ENCODE measurements at places on chromosomes 2 and 18. TPM values are rescaled to one million over a fixed set of nuclear protein-coding genes. Genes with fewer than 3 reads are reported as not detected.

Gene SLC35F6
- 80.8 TPM for total RNA-seq

Gene ADGRF3
- total RNA-seq = 0.09 TPM

Gene UGT1A3
- not detected for total RNA-seq

Gene OBSL1
- 90.4 TPM for total RNA-seq

Gene RIF1
- total RNA-seq = 122 TPM

Gene MC4R
- total RNA-seq = not detected

Gene FBXO36
- total RNA-seq = 1.6 TPM

Gene PROKR1
- total RNA-seq = not detected

Gene CCDC93
- 23.9 TPM for total RNA-seq

Gene KYNU
- 1.3 TPM for total RNA-seq

Gene PDE1A
- total RNA-seq = 34.9 TPM

Gene GPR55
- under 0.01 TPM for total RNA-seq

Gene AKAIN1
- not detected for total RNA-seq

Gene GLI2
- total RNA-seq = 5.3 TPM

Gene GAL3ST2
- 0.25 TPM for total RNA-seq

Gene SLC4A3
- total RNA-seq = 14.7 TPM

Gene KLHL30
- 0.33 TPM for total RNA-seq

Gene TYMS
- total RNA-seq = 1.1 TPM

Gene C1GALT1C1L
- 0.36 TPM for total RNA-seq

Gene SNORC
- 0.72 TPM for total RNA-seq

Gene GCKR
- total RNA-seq = 4.5 TPM

Gene SLC11A1
- total RNA-seq = 0.09 TPM

Gene SNRPD1
- 78.2 TPM for total RNA-seq

Gene PLCD4
- 1.2 TPM for total RNA-seq

Gene HK2
- 20.0 TPM for total RNA-seq

Gene RESP18
- total RNA-seq = not detected

Gene LAMA3
- total RNA-seq = 15.7 TPM

Gene DSC3
- 0.09 TPM for total RNA-seq

Gene TTC31
- total RNA-seq = 10.4 TPM

Gene SMAD7
- total RNA-seq = 27.2 TPM

Gene LOXL3
- total RNA-seq = 11.9 TPM

Gene COL6A3
- 1,372 TPM for total RNA-seq

Gene OTOS
- total RNA-seq = not detected

Gene CRYBA2
- total RNA-seq = not detected

Gene NUP35
- total RNA-seq = 22.3 TPM

Gene XDH
- total RNA-seq = 3.1 TPM

Gene UGT1A5
- not detected for total RNA-seq

Gene FAM124B
- 1.2 TPM for total RNA-seq
